A172 (cell line): ENCODE measurements at places on chromosomes 7 and 10. TPM values are rescaled to one million over a fixed set of nuclear protein-coding genes. Genes with fewer than 3 reads are reported as not detected.

- peak; percentile 70 for DNase-seq
Observed at GRCh38 chr10:100775386-100775785, 30.0 kb downstream of the PAX2 start.

DNA sequence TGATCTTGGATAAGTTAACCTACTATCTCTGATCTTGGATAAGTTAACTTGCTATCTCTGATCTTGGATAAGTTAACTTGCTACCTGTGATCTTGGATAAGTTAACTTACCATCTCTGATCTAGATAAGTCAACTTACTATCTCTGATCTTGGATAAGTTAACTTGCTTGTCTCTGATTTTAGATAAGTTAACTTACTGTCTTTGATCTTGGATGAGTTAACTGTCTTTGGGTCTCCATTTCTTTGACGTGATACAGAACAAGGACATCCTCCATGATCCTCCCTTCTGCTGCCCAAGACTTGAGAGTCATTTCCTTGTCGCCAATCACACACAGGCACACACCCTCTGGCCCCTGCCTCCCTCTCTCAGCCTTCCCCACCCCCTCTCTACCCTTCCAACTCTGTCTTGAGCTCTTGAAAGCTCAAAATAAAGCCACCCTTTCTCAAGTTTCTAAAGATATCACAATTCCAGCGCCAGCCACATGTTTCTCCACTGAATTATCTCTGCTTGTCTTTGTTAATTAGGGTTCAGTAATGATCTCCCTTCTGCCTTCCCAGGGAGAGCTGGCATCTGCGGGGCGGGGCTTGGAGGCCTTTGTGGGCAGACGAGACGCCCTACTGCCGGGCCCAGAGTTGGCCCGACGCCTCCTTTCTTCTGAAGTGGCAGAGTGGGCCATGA is 85.1 kb upstream of the GTF2I start:
- peak; percentile 62 for DNase-seq

DNA sequence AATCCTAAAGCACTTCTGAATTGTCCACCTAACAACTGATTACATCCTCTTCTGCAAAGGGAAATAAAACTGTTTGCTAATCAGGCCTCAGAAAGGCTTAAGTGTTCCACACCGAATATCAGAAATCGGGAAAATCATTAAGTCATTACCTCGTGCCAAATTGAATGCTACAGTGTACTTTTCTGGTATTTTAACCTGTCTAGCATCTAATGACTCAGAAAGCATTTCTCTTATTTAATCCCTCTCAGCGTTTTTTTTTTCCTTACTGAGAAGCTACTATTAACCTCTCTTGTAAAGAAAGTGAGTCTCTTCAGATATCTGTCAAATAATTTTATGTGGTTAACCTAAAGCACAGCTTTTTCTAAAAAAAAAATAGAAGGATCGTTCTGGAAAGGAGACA is 28.6 kb downstream of the VIM start:
- no peak for DNase-seq

DNA sequence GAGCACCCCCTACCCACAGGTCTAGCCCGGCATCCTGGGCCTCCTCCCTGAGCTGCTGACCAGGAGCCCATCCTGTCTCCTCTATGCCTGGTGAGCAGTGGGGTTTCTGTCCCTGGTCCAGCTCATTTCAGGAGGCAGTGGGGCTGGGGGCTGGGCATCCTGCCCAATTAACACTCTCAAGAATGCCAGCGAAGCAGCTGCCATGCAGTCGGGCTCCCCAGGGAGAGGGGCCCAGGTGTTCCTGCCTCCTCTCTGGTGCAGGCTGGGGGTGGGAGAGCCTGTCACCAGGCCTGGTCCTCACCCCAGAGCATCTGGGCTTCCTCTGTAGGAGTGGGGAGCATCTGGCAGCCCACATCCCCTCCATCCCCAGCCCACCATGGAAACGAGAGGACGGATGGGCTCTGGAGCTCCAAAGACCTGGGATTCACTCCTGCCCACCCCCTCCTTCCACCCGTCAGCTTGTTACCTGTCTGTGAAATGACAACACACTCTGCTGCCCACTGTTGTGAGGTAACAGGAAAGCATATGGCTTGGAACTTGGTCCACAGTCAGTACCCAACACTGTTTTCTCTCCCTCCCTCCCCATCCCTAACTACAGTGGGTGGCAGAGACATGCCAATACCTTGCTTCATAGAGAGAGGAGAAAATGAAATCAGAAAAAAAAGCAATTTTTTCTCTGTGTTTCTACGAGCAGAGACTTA is 69.1 kb downstream of the SLIT1 start:
- no peak for DNase-seq

- DNase-seq = no peak
Observed at GRCh38 chr7:124843336-124843735, 77.7 kb upstream of the GPR37 start.

DNA sequence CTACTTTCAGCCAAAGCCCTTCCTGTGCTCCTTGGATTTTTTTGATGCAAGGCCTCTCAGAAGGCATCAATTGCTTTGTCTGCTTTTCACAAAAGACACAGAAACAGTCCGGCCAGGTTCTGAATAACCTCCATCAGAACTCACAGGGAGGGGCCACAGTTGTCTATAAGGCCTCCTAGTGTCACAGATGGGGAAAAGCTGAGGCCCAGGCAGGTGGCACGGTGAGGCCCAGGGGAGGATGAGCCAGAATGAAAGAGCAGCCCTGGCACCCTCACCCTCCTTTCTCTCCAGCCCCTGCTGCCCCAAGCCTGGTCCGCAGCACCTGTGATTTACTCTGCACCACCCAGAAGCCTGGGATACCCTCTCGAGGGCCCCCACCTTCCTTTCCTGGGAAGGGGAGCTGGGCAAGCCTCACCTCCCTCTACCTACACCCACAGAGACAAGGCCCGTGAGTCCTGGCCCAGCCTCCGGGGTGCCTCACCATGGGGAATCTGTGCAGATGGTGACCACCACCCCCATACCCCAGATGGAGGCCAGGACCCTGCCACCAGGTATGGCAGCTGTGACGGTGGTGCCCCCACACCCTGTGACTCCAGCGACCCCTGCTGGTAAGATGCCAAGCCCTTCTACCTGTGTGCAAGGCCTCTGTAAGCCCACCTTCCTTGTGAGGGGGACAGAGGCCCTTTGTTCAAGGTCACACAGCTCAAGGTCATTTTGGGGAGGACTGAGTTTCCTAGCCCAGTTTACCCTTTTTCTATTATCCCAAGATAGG is 26.2 kb upstream of the ZNF467 start:
- DNase-seq = no peak

GRCh38 chr7:78558566-78558965 is 760.0 kb downstream of the PHTF2 start:
- no peak for DNase-seq

DNA sequence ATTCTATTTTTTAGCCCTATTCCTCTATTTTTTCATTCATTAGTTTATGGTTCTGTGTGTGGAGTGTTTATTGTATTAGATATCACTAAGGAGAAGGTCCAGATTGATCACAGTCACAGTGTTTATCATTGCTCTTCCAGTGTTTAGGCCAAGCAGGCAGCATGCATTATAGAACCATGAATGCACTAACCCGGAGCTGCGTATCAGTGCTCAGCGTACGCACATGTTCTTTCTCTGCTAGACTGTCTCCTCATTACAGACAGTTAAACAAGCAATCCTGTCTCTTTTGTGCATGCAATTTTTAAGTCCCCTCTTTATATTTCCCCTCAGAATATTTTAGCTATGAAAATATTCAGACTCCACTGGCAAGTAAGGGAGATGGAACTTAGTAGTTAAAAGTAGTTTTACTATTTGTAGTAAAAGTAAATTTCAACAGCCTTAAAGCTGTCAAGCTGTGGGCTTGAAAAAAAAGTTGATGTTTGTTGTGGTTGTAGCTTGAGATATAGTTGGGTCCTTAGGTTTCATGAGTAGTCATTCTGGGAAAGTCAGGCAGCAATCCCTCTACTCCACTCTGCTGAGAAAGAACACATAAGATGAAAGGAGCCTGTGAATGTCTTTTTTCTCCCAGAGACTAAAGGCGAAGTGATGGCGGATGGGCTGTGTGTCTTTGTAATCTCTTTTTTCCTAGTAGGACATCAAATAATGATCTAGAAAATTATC is 260.4 kb downstream of the CDK14 start:
- no peak for DNase-seq

DNA sequence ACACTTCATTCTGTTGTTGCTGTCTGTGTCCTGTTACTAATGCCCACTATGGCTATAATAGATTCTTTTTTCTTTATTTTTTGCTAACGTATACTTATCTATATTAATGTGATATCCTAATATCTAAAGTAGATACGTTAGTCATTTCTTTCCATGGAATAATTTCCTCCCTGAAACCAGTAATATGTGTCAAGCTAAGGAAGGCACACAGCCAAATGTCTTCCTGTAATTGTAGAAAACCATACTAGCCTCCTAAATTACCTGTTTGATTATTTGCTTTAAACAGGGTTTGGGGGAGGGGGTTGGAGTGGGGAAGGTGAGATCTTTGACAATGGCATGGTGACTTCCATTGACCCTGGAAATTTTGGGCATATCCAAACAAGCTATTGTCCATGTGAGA is 56.4 kb downstream of the THNSL1 start:
- DNase-seq = no peak

DNA sequence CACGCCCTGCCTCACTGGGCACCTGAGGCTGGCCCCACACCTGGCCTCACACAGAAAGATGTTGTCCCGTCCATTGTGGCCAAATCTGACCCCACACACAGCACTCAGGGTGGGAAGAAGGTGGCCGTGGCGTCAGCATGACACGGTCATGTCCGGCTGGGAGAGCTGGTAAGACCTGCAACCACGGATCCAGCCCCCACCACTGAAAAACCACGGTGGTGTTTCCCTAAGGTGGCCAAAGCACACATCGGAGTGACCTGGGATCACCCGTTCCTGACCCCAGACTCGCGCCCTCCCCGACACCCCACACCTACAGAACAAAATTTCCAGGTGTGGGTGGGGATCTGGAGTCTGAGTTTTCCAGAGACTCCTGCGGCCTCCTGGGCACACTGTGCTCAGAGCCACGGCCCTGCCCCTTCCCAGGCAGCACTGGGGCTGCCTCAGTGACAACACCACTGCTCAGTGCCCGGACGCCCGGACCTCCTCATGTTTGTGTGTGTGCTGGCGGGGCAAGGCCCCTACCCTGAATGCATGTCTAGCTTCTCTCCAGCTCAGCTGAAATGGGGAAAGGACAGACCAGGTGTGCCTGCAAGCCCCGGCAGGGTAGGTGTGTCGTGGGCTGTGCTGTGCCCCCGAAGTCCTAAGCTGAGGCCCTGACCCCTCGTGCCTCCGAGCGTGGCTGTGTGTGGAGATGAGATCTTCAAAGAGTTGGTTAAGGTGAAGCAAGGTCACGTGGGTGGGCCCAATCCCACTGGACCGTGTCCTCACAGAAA is 36.1 kb downstream of the STK32C start:
- no peak for DNase-seq

DNA sequence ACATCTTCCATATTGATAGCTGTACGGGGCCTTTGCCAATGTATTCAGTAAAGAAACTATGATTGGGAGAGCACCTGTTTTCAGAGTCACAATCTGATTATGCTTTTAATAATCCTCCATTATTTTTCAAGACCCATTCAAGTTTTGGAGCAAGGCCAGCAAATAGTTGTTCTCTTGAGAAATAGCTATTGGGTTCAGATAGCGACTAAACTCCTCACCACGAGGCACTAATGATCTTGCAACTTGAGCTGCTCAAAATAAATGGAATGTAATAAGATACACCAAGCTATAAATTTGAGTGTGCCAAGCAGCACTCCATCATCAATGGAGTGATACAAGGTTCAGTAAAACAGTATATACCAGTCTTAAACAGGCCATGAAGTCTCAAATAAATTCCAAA is 7.4 kb upstream of the MALRD1 start:
- DNase-seq = no peak

DNA sequence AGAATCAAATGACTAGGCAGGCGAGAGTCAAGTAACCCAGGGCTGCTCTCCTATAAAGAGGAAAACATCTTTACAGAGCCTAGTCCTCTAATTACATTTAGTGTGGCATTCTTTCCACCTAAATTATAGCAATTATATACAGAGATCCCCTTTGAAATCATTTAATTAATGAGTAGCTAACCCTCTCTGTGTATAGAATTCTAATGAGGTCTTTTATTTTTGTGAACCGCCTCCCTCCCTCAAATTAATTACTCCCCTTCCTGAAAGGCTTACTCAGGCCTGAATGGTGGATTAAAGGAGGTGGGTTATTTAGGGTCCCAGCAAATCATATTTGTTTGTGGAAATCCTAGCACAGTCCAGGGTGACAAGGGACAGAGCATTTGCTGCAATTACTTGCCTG is 551.8 kb downstream of the SORCS3 start:
- no peak for DNase-seq

GRCh38 chr10:474946-475345 is 214.5 kb downstream of the DIP2C start:
- DNase-seq = no peak

GRCh38 chr10:45005284-45005683 is 4.6 kb downstream of the ZNF22 start:
- DNase-seq = no peak

GRCh38 chr7:57772126-57772924 is 322.3 kb downstream of the ZNF716 start:
- DNase-seq = no peak

GRCh38 chr10:129520440-129521080 is 53.5 kb downstream of the MGMT start:
- no peak for DNase-seq

GRCh38 chr10:3902054-3902808 is 117.2 kb upstream of the KLF6 start:
- DNase-seq = no peak

DNA sequence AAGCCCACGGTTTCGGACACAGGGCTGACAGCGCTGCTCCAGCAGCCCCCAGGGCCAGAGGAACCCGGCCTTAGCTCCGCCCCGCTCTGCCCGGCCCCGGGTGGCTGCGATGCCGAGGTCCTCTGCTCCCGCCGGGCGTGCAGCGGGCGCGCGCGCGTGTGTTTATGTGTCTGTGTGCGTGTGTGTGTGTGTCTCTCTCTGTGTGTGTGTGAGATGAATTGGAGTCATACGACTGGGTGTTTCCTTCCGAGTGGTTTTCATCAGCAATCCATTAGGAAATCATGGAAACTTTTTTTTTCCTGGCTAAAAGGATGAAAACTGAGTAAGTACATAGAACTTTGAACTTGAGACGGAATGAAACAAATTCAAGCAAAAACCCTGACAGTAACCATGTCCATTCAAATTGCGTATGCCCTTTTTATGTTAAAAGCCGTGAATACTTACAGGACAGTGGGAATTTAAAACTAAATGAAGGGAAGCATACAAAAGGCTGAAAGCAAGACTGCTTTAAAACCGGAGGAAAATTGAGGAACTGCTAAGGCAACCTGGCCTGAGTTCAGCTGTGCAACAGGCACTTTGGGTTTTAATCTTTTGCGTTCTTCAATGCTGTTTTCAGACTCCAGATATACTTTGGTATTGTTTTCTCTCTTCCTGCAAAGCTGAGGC is at the start of gene CPED1:
Gene CPED1 (plus strand): TSS at position 121 of the 666 bp plus-strand sequence. CDS start 911 bp downstream, outside the sequence.
- peak; percentile 27 for DNase-seq

- peak; percentile 38 for DNase-seq
Observed at GRCh38 chr7:97499204-97499603, 232.7 kb upstream of the TAC1 start.

Gene NANOS1
- total RNA-seq = 1.3 TPM in 2 replicates

Gene WDR86
- 0.10 TPM in 1 of 2 replicates, not detected in the other for total RNA-seq

Gene OPALIN
- total RNA-seq = not detected in 2 replicates

Gene CARD11
- total RNA-seq = 16.9 and 23.0 TPM in 2 replicates

Gene UBE2D1
- 23.7 and 25.9 TPM in 2 replicates for total RNA-seq

Gene NSUN5
- 9.4 and 11.6 TPM in 2 replicates for total RNA-seq

Gene TAS2R5
- total RNA-seq = 0.10 TPM in 1 of 2 replicates, not detected in the other

Gene TUBAL3
- total RNA-seq = not detected in 2 replicates

Gene TBX20
- total RNA-seq = 0.96 and 1.2 TPM in 2 replicates

Gene SMNDC1
- total RNA-seq = 10.4 and 14.3 TPM in 2 replicates
